ENCODE measurements at places on chromosomes 7 and 10.
A peak's percentile ranks its signal among the peaks of the same experiment; 100 is the strongest.

- no peak for DNase-seq
Observed at GRCh38 chr7:75739796-75740672, 1.3 kb upstream of the HIP1 start.

DNA sequence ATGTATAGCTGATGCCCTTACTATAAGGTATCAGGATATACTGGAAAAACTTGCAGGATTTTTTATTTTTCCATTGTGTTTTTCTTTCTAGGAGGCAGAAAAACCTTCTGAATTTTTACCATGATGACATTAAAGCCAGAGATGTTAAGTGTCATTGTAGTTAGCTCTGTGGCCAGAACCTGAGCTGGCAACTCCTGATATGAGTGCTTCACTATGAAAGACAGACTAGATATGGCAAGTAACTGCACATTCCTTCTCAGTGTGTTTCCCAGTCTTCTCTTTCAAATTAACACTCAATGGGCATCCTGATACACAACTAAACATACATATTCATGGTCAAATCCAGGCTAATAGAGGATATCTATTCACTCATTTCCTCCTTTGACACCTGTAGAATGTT, 166.2 kb downstream of the CTTNBP2 start:
- no peak for DNase-seq

DNA sequence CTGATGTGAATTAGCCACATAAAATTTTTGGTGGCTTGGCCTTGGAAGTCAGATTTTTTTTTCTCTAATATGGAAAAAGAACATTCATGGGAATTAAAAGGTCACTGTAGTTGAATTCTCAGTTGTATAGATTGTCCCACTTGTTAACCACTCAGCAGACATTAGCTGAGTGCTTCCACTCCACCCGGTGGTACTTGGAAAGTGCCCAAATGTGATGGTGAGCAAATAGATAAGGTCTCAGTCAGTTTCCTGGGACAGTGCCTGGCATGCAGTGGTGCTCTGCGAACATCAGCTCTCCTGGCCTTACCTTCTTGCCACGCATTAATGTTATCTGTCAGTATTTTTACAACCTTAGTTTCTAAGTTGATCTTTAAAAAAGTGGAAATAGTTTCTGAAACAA, 1.4 kb downstream of the ATP5F1C start:
- no peak for DNase-seq

GRCh38 chr10:122286867-122287266, 15.8 kb downstream of the BTBD16 start:
- peak; percentile 38 for DNase-seq

All from fibroblast of skin of left biceps (primary cell).